Cerebellum (tissue), 4 donors: ENCODE measurements at places on chromosomes 4 and X. TPM values are rescaled to one million over a fixed set of nuclear protein-coding genes. Genes with fewer than 3 reads are reported as not detected.

Gene DIPK2B
- 5.0 TPM for total RNA-seq

Gene GAB3
- total RNA-seq = 2.1 TPM

Gene VAMP7
- total RNA-seq = 19.2 TPM

Gene CXCL9
- not detected for total RNA-seq

Gene CDKL2
- 34.6 TPM for total RNA-seq

Gene FGF2
- total RNA-seq = 12.1 TPM

Gene ATP8A1
- 174 TPM for total RNA-seq

Gene CLIC2
- 3.1 TPM for total RNA-seq

Gene TAF7L
- not detected for total RNA-seq

Gene FREM3
- total RNA-seq = 6.5 TPM

Gene SPANXN3
- not detected for total RNA-seq

Gene CPE
- 380 TPM for total RNA-seq

Gene ZMYM3
- total RNA-seq = 27.9 TPM

Gene PNMA5
- 0.82 TPM for total RNA-seq

Gene RHOXF2
- not detected for total RNA-seq

Gene TEX28
- not detected for total RNA-seq

Gene GNRHR
- total RNA-seq = not detected

Gene HOPX
- 17.4 TPM for total RNA-seq

Gene BEX2
- 49.2 TPM for total RNA-seq

Gene LEF1
- 18.1 TPM for total RNA-seq

Gene SLC10A3
- 2.8 TPM for total RNA-seq

Gene EDA2R
- 1.8 TPM for total RNA-seq

Gene UCP1
- not detected for total RNA-seq

Gene SH2D1A
- not detected for total RNA-seq

Gene PLAC8
- total RNA-seq = 0.82 TPM

Gene MID1IP1
- 12.0 TPM for total RNA-seq

Gene SUPT20HL2
- not detected for total RNA-seq

Gene ARHGAP36
- 0.82 TPM for total RNA-seq

Gene VCX
- total RNA-seq = not detected

Gene TMPRSS11D
- not detected for total RNA-seq

Gene CD40LG
- not detected for total RNA-seq

Gene SNCA
- 52.7 TPM for total RNA-seq

Gene EREG
- total RNA-seq = 1.8 TPM

Gene SLC9A6
- 65.3 TPM for total RNA-seq

Gene TCP11X1
- total RNA-seq = 0.18 TPM

Gene RGN
- total RNA-seq = 7.0 TPM

Gene USP11
- total RNA-seq = 81.1 TPM

Gene PDK3
- total RNA-seq = 12.9 TPM

Gene PGM2
- total RNA-seq = 20.1 TPM

Gene SLC34A2
- 0.54 TPM for total RNA-seq
